Mammary epithelial cell (primary cell): ENCODE measurements at places on chromosomes 7 and 10.
A peak's percentile ranks its signal among the peaks of the same experiment; 100 is the strongest.

- no peak for DNase-seq
Measured at GRCh38 chr10:3693022-3693697, 91.8 kb downstream of the KLF6 start.

DNA sequence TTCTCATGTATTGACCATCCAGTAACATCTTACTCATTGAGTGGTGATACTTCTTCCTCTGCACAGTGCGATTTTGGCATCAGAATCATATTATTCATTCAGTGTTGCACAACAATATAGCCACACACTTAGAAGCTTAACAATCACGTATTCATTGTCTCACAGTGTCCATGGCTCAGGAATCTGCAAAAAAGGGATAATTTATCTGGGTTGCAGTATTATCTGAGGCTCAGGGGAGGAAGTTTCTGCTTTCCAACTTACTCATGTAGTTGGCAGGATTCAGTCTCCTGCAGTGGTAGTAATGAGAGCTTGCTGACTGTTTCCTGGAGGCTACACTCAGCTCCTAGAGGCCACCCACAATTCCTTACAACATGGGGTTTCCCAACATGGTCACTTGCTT lies 803.6 kb downstream of the SORCS1 start:
- DNase-seq = peak; percentile 98

DNA sequence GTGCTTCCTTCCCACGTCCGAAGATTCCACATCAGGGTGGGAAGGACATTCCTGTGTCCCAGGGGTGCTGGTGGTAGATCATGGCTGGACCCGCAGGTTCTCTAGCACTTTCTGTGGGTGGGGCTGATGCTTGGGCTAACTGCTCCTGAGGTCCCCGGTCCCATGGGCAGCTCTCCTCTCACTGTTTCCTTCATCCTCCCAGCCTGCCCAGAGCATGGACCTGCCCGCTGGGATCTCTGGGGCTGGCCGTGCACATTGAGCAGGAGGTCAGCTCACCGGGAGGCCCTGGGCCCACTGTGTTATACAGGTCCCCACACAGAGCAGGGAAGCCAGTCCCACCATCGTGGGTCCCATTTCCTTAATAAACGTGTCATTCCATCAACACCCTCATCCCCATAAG lies 502.3 kb downstream of the TCERG1L start:
- DNase-seq = no peak

DNA sequence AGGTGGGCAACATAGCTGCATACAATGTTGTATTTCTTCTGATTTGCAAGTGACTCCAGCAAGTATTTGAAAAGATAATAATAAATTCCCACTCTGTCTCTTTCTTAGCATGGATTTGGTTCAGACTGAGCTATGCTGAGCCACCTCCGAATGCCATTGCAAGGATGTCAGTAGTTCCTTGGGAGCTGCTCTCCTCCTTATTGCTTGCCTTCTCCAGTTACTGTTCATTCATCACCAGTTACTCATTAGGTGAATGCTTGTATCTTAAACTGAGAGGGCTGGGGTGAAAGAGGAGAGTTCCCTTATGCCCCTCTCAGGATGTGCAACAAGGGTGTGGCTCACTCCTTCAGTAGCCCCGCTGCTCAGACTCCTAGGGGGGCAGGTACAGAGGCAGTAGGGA lies 78.4 kb upstream of the PRKAR2B start:
- DNase-seq = no peak

DNA sequence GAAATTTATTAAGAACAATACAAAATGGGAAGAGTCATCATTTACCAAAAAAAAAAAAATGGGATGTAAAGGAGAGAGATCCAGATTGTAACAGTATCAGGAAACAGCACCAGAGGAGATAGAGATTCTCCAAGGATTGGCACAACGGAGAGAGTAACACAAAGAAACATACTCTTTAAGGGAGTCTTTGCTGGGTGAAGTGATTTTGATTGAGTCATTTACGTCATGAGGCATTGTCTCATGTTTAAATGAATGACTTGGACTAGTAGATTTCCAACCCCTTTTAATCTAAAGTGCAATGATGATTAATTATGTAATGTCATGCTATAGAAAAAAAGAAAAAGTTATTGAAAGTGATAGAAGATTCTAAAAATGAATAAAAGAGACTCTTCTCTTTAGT lies 68.8 kb downstream of the ITGB8 start:
- DNase-seq = peak; percentile 70

DNA sequence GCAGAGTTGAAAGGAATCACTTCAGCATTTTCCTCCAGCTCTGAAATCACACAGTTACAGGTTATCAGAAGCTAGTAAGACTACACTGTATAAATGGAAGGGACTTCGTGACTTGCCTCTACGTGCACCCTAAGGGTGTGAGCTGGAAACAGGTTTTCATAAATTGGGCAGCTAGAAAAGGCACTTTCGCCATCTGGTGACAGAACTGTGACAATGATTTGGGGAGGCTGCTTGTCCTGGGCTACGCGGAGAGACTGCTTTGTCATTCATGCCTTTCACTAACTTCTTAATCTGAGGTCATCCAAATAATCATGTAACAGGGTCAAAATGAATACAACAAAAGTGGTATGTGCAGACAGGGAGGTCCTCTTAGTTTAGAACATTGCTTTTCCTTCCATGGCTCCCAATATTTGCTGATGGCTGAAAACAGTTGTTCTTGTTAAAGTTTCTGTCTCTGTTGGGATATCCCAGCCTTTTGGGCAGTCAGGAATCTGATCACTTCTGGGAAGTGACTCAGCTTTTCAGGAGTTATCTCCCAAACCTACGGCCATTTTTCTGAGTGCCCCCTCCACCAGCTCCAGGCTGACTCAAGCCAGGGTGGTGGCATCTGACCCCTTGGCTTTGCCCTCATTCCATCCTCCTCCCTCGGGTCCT lies 17.8 kb downstream of the VWC2 start:
- no peak for DNase-seq

GRCh38 chr7:1641173-1641572 lies 28.9 kb upstream of the ELFN1 start:
- DNase-seq = no peak

- no peak for DNase-seq
Measured at GRCh38 chr7:131999193-131999592, 442.8 kb upstream of the PODXL start.

DNA sequence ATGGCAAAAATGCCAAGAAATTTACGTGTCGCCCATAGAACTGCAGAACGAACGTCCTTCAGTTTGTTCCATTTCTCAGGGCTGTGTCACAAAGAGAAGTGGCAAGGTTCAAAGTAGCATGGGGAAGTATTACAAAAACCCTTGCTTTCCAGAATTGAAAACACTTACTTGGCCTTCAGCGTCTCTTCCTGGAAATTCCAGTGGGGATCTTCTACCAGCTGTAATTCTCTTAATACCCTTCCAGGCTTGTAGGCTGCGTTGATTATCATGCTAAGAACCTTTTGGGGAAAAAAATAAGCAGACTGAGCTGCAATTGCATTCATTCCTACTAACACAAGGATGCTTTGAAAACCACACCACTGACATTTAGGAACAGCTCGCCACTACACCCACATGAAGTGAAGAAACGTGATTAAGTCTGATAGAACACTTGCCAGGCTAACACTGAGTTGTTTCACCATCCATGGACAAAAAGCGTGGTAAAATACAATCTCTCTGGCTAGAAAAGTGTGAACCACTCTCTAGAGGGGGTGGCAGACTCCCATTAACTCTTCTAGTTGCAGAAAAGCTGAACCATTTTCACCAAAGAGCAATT lies 222.3 kb downstream of the SFMBT2 start:
- DNase-seq = no peak

DNA sequence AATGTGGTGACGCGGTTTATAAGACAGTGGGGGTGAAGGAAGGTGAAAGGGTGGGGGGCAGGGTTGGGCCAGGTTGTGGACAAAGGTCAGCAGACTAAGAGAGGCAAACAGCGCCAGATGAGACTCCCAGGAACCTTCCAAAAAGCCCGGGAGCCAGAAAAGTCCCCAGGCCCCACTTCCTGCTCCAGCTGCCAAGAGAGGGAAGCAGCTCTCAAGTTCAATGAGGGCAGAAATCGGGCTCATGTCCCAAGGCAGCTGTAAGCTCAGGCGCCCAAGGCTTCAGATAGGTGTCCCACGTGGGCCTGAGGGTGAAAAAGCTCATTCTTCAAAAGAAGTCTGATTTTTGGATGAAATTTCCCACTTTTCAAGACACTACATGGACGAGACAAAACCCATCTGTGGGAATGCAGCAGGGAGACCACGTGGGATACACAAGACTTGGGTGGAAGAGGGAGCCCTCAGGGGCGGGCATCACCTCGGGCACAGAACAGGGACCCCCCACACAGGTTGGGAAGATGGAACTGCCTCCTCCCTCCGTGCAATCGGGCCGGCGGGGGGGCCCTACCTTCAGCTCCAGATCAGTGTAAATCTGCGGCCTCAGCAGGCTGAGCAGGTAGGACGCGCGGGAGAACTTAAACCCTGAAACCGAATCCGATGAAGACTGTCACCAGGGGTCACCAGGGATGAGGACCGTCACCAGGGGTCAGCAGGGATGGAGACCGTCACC lies 7.8 kb downstream of the PYROXD2 start:
- DNase-seq = no peak

- peak; percentile 78 for DNase-seq
Measured at GRCh38 chr10:79081353-79082034, 12.7 kb downstream of the ZMIZ1 start.

- DNase-seq = no peak
Measured at GRCh38 chr7:27104341-27105058, 2.0 kb upstream of the HOXA2 start.

DNA sequence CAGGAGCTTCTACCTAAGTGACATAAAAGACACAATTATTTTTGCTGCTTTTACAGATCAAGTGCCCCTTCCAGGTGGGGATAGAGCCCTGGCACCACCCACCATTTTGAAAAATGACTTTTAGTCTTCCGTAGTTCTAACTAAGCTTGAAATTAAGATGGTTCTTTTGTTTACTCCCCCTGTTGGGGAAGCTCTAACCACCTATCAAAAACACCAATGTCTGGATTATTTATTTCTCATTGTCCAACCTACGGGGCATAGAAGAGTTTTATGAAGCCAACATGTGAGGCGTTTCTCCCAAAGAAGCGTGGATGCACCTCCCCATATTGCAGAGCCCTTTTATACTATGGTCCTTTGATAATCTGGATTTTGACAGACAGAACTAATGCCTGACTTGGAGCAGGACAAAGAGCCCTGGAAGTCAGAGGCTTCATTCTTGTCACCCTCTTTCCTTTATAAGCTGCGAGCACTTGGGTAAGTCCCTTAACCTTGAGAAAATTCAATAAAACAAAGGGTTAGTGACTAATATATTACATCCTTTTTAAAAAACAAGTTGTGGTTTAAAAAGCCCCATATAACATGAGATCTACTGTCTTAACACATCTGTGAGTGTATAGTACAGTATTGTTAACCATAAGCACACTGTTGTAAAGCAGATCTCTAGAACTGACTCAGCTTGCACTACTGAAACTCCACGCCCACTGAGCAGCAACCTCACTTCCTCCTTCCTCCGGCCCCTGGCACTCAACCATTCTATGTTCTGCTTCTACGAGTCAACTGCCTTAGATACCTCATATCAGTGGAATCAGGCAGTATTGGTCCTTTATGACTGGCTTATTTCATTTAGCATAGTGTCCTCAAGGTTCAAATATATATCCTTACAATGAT lies 67.5 kb downstream of the ATXN7L1 start:
- DNase-seq = peak; percentile 95

GRCh38 chr10:113894581-113894980 lies 40.1 kb downstream of the NHLRC2 start:
- DNase-seq = no peak

GRCh38 chr7:3937605-3938004 lies 636.6 kb downstream of the SDK1 start:
- DNase-seq = no peak

- no peak for DNase-seq
Measured at GRCh38 chr7:105810556-105810955, 65.8 kb downstream of the ATXN7L1 start.

DNA sequence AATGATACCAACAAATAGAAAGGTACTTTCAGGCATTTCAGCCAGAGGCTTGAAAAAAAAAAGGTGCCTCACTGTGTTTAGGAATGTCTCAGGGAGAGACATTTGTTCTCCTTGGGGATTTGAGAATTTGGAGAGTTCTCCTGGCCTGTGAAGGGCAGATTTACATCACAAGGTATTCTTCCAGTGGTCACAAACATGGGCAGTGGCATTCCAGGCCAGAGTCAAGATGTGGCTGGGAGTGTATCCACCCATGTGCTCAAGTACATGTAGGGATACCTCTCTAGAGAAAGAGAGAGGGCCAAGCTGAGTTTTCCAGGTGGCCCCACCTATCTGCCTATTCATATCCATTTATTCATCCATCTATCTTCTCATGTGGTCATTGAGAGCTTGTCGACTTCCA lies 253.8 kb downstream of the LRMDA start:
- DNase-seq = no peak

DNA sequence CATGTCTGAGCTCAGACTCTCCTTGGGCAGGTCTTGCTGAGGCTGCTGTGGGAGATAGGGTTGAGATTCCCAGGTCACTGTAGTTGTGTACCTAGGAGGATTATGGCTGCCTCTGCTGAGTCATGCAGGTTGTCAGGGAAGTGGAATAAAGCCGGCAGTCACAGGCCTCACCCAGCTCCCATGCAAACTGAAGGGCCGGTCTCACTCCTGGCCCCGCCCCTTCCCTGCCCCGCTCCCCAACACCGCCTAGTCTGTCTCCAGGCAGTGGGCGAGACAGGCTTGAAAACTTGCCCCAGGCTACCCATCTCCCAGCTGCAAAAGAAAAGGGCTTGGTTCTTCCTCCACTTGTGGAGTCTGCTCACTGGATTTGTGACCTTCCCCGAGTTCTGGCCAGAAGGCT lies 41.6 kb upstream of the SDHAF3 start:
- DNase-seq = peak; percentile 6

- DNase-seq = no peak
Measured at GRCh38 chr7:50393547-50394252, 56.5 kb downstream of the FIGNL1 start.

DNA sequence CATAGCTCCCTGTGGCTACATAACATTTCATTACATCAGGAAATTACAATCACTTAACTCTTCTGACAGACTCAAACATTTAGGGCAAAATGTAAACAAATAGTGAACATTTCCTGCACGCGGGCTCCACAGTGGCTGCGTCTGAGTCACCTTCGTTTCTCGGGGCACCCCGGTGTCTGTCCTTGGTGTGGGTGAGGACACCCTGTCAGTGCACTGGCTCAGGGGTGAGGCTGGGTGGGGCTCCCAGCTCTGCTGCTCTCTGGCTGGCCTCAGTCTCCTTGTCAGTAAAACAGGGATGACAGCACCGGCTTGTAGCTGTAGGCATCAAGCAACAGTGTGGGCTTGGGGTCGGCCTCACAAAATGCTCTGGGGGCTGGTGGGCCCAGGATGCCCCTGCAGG lies 237.1 kb upstream of the SHH start:
- DNase-seq = no peak

DNA sequence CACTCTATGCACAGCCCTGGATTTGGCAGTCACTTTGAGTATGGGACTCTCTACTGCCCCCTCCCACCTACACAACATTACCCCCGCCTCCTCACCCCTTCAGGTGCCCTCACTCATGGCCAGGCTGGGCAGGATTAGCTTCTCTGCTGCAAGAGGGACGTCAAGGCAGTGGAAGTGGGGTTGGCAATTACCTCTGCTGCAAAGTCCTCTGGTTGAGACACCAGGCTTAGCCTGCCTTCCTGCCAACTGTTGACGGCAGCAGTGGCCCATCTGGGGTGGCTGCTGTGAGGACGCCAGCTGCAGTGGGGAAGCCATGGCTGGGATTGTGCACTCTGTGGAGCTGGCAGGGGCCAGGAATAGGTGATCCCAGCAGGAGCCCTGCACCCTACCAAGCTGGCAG lies 26.7 kb downstream of the SVIL start:
- no peak for DNase-seq

- no peak for DNase-seq
Measured at GRCh38 chr7:141497391-141497790, 53.8 kb upstream of the AGK start.
